ENCODE measurements at places on chromosomes 1 and 21.

DNA sequence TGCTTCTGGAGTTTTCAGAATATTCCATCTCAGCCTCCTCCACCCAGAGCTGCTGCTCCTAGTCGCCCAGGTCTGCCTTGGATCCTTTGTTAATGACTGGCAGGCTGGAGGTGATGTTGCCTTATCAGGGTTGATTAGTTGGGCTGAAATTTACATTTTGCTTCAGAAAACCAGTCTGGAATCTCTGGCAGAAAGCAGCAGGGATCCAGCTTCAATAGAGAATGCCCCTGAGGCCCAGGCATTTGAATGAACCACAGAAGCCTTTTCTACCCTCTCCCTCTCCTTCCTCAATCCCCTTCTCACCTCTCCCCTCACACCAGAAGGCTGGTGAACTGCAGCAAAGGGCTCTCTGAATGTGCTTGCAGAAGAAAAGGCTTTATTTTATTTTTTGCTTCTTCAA lies 83.2 kb downstream of the PLXNA2 start:
- no peak for DNase-seq

- no peak for DNase-seq
Observed at GRCh38 chr1:34754964-34755637, at the start of gene GJB5. TSS of gene GJB5 (plus strand) at chr1:34755047. CDS start at chr1:34757331, 2,284 bp downstream.

GRCh38 chr1:47532921-47533792 lies 95.3 kb downstream of the FOXD2 start:
- DNase-seq: no peak

DNA sequence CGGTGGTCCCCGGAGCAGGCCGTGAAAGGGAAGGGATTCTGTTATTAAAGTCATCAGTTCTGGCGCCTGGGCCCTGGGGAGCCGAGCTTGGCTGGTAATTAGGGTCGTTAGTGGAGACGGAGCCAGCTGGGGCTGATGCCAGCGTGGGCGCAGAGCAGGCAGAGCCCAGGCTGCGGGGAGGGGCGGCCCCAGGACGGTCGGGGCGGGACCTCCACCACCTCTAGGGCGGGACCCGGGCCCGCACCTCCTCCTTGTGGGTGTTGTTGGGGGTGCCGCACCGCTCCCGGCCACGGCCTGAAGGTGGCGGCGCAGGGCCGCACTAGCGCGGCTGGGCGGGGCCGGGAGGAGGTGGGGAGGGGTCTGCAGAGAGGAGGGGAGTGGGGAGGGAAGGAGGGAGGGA lies 470.6 kb downstream of the PTPRU start:
- DNase-seq: no peak

DNA sequence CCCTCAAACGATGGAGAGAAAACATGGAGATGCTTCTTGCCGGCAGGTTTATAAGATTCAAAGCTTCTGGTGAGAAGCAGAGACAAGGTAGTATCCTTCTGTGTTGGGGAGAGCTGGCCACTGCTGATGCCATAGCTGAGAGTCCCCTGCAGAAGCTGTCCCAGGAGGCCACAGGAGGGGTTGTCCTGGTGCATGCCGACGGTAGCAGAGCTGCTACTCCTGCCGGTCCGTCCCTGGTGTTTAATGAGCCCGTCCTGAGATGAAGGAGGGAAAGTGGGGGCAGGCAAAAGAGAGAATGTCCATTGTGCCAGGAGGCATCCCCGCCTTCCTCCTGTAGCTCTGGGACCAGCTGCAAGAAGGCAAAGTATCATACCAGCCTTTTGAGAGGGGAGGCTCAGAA lies 10.4 kb upstream of the C2CD2 start:
- DNase-seq: no peak

All from stimulated activated CD4-positive, alpha-beta T cell treated with anti-CD3 and anti-CD28 coated beads, Interleukin-2, amount 100 ng/mL, for 4 hours (primary cell).